Left renal cortex interstitium (tissue), 4 donors: ENCODE measurements at places on chromosomes 4 and X.

DNA sequence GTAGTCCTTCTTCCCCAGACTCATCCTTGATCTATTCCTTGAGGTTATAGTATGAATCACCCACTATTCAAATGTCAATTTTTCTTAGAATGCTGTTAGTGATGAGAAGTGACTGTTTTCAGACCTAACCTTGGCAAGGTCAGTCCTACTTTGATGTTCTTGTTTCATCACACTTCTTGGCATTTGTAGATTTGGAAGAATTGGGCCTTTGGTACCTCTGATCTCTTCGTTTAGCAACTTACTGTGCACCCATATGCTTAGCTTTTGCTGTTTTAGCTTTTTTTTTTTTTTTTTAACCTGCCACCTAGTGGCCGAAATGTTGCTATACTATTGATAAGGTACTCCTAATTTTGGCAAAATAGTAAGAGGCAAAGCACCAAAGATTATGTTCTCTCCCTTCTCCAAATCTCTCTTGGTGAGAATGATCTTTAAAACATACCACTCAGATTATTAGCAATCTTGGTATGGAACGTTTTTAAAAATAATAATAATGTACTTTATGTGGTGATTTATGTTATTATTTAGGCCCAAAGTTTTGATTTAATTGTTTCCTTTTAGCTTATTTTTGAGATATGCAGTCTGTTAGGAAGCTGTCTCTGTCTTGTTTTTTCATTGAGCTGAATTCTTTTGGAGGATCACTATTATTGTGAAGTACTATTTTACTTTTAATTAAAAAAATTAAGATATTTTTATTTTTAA, 16.6 kb downstream of the DCK start:
- DNase-seq: no peak

DNA sequence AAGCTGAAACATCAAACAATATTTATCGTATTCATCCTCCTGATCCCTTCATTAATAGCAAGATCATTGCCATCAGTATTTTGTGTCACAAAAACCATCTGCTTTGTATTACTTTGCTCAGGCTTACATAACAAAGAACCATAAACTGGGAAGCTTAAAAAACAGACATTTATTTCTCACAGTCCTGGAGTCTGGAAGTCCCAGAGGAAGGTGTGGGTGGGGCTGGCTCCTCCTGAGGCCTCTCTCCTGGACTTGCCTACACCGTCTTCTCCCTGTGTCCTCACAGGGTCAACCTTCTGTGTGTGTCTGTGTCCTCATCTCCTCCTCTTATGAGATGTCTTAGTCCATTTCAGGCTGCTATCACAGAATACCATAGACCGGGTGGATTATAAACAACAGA, 61.3 kb upstream of the MXRA5 start:
- DNase-seq: no peak

- DNase-seq: no peak
Measured at GRCh38 chrX:3581609-3582108, 131.8 kb downstream of the PRKX start.

DNA sequence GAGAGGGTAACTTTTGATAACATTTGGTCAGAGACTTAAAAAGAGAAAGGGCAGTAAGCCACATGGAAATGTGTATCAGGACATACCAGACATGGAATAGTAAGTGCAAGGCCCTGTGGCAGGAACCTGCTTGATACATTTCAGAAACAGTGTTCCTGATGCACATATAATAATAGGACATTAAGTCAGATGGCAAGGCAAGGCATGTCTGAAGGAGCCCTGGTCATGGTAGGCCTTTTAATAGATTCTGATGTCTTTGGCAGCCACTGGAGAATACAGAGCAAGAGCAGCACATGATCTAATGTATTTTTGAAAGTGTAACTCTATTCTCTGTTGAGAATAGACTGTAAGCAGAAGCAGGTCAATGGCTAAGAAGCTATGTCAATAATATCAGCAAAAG, 279.7 kb downstream of the CAMK2D start:
- no peak for DNase-seq

DNA sequence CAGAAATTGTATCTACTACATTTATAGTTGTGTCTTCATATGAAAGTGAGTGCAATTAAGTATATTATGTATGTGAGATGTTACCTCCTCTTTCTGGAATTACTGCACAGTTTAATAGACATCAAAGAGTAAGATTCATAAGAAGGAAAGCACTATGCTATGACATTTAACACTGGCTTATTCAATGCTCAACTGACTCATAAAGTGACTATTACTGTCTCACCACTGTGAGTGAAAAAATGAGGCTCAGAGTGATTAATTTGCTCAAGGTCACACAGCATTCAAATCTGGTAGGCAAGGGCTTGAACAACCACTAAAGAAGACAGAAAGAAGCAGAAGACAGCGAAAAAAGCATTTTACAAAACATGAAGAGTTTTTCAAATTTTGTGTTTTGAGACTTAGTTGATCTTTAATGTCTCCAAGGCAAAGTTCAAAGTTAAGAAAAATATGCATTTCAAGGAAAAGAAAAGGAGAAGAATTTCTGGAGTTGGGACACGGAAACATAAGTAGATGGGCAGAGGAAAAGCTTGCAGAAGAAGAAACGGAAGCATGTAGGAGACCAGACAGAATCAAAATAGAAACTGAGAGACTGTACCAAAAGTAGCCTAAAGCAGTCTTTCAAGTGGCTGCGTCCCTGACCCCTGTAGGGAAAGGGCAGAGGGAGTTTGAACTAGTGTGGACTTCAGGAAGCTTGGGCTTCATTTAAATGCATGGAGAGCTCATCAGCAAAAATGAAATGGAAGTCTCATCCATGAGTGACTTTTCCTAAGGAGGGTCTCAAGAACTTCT, 66.3 kb downstream of the KCNIP4 start:
- no peak for DNase-seq

- DNase-seq: no peak
Measured at GRCh38 chr4:83112231-83112630, 2.3 kb downstream of the PLAC8 start.

DNA sequence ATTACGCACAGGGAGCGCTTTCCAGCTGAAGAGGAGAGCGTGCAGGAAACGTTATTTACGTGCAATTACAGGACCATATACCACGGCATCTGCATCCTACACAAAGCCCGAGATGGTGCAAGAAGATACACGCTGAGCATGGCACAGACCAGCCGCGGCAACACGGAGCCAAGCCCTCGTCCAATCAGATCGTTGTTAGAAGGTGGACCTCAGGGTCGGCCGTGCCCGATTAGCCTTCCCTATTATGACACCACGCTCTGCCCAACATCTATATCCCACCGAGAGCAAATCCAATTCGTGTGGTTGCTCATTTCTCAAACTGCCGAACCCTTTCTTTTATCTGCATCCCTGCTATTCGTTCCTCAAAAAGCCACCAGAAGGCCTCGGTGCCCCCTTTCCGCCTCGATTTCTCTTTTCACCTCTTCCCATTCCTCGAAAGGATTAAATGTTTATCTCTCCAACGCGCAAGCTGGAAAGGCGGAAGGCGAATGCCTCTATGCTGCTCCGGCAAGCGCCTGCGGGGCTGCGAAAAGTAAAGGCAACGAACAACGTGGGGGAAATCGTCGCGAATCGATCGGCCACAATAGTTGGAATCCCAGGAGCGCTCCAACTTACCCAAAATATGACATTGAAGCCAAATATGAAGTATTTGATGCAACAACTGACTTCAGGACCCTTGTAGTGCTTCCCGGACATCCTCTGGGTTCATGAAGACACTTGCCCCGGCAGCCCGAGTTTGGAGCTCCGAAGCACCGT, 702 bp downstream of the TSPAN5 start:
- no peak for DNase-seq

DNA sequence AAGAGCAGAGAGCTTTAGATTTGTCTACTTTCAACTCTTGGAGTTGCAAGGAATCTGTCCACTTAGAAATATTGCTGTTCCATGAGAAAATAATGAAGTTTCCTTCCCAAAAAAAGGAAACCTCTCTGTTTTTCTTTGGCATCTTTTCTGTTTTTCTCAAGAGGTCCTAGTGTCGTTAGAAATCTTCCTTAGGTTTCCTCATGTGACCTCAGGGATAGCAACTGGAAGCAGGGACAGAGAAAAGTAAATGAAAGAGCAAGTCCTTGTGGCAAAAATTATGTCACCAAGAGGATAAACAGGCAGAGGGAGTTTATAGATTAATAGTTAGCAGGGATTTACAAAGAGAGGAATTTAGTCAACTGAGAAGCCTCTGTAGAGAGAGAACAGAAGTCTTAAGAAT, 478.4 kb upstream of the ADGRL3 start:
- DNase-seq: no peak

GRCh38 chrX:132636080-132636479, 147.2 kb upstream of the MBNL3 start:
- no peak for DNase-seq

- DNase-seq: no peak
Measured at GRCh38 chr4:2365054-2365912, 53.2 kb downstream of the ZFYVE28 start.

DNA sequence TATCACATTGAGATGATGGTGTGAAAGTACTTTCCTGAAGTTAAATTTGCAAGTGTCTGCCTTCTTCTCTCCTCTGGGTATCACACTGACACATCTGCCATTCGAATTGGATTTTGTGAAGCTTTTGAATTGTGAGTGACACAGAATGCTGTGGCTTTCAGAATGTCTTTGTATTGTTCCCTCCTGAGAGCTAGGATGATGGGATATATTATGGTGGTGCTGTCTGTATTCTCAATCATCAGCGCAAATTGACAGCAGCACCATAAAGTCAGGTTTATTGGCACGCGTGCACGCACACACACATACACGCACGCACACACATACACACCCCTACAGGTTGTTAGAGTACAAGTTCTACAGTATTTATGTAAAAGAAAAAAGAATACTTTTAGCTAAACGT, 143.3 kb downstream of the AWAT2 start:
- DNase-seq: no peak

GRCh38 chrX:47854474-47854873, 17.8 kb downstream of the ZNF81 start:
- DNase-seq: no peak

GRCh38 chr4:4752576-4753401, 106.7 kb upstream of the MSX1 start:
- DNase-seq: no peak

- DNase-seq: no peak
Measured at GRCh38 chrX:109952985-109953905, 49.7 kb upstream of the TMEM164 start.

DNA sequence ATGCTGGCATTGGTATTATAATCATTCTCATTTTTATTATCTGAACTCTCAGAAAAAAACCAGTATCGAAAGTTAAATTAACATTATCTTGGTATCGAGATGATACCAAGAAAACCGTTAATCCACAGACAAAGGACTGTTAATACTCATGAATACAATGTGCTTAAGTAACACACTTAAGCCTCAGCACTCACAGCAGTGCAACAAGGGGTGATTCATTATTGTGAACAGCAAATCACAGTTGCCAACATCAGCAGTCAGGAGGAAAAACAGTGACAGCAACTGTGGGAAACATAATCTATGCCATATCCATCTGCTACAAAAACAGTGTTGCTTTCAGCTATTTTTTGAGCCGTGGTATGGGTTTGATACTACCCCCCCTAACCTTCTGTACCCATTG, 210.9 kb upstream of the ATOH1 start:
- no peak for DNase-seq

DNA sequence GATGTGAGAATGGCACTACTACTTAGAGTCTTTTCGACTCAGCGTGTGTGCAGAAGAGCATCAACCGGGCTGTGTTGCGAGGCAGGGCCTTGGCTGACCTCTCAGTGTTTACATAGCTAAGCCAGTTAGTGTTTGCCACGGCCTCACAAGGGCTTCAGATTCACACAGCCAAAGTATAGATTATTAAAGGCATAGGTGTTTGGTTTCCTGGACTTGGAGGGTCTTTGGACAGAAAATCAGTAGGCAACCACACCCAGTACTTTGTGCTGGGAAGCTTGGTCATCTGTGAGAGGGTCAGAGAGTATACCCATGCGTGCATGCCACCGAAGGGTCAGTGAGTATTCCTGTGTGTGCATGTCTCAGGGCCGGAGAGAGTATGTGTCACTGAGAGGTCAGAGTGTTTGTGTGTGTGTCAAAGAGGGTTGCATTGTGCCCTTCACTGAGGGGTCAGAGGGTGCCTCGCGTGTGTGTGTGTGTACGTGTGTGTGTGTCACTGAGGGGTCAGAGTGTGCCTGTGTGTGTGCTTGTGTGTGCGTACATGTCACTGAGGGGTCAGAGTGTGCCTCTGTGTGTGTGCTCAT, 69.7 kb upstream of the MSANTD1 start:
- no peak for DNase-seq

DNA sequence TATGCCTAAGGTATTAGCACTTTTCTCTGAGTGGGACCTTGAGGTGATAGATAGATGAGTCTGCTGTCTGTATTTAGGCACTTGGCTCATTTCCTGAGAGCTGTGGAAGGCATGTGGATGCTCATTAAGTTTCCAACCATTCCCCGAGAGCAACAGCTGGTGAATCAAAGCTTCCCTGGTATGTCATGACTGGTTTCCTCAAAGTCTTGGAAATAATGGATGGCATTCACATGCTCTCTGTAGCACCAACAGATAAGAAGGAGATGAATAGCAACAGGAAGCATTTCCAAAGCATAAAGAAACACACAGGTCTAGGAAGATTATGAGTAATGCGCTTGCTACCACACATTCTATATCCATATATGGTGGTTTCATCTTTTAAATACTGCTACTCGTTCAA, 118.3 kb upstream of the ETNPPL start:
- no peak for DNase-seq

DNA sequence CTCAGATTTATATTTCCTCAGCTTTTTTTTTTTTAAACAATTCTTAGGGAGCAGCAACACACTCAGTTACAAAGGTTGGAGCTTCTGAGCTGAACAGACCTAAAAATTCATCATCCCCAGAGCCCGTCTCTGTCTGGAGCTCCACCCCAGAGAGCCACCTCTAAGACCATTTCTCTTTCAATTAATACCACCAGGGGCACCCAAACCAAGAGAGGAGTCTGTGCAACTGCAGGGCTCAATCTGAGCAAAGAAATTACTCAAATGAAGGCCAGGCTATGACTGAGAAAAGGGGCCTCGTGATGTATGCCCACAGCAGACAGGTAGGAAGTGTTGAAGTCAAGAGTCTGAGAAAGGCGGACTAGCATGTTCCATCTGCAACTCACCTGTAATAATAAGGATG, 95.5 kb downstream of the C4orf51 start:
- DNase-seq: no peak

GRCh38 chr4:87024201-87024600, 89.4 kb downstream of the AFF1 start:
- DNase-seq: no peak

DNA sequence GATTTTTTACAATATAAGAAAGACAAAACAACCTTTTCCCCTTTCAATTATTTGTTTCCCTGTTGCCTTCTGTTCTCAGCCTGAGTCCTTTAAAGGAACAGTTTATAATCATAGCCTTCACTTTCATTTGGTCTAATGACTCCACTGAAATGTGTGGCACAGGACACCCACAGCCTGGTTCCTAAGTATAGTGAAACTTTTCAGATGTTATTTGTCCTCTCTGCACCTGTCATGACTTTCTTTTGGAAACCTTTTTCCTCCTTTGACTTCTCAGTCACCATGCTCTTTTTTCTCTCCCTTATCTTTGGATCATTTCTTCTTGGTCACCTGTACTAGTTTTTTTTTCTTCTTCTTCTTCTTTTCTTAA, 237.8 kb upstream of the ANXA3 start:
- no peak for DNase-seq

GRCh38 chr4:3250956-3251690, 2.2 kb downstream of the MSANTD1 start:
- no peak for DNase-seq

- DNase-seq: peak; percentile 27
Measured at GRCh38 chr4:130850019-130850524, 1754.1 kb downstream of the C4orf33 start.
